CD4-positive, alpha-beta T cell (primary cell): ENCODE measurements at places on chromosomes 5 and 9. TPM values are rescaled to one million over a fixed set of nuclear protein-coding genes. Genes with fewer than 3 reads are reported as not detected.
A peak's percentile ranks its signal among the peaks of the same experiment; 100 is the strongest.

C5orf24 gene
- total RNA-seq, result 34.6 TPM

DNA sequence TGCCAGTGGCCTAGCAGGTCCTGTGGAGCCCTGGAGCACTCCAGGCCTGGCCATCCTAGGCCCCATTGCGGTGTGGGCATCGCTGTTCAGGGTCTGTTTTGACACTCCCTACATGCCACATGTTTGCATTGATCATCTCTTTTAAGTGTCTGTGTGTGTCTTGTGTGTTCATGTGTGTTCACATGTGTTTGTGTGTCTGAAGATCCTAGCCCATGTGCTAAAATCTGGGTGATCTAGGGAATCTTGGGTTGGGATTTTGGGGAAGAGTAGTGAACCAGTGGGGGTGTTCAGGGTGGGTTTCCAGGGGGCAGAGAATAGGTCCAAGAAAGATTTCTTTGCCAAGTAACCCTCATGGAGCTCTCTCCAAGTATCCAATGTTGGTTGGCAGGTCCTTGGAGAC, 8.4 kb downstream of the PSD2 start:
- DNase-seq, result no peak

GRCh38 chr5:9903801-9904200, 273.6 kb upstream of the TAS2R1 start:
- no peak for DNase-seq

RNF180 gene
- total RNA-seq, result not detected

TCF7 gene
- total RNA-seq, result 493 TPM

DNA sequence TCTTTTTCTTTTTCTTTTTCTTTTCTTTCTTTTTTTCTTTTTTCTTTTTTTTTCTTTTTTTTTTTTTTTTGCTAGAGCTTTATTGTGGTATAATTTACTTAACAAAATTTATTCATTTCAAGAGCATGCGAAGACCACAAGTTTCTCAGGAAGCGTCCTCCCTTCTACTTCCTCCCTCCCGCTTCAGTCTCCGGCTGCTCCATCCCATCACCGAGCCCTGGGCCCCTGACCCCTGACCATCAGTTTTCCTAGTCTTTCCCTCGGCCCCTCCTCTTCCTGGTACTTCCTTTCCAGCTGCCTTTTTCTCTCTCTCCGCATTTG, 34.7 kb downstream of the C9orf152 start:
- DNase-seq, result no peak

HINT1 gene
- total RNA-seq, result 257 TPM

DNA sequence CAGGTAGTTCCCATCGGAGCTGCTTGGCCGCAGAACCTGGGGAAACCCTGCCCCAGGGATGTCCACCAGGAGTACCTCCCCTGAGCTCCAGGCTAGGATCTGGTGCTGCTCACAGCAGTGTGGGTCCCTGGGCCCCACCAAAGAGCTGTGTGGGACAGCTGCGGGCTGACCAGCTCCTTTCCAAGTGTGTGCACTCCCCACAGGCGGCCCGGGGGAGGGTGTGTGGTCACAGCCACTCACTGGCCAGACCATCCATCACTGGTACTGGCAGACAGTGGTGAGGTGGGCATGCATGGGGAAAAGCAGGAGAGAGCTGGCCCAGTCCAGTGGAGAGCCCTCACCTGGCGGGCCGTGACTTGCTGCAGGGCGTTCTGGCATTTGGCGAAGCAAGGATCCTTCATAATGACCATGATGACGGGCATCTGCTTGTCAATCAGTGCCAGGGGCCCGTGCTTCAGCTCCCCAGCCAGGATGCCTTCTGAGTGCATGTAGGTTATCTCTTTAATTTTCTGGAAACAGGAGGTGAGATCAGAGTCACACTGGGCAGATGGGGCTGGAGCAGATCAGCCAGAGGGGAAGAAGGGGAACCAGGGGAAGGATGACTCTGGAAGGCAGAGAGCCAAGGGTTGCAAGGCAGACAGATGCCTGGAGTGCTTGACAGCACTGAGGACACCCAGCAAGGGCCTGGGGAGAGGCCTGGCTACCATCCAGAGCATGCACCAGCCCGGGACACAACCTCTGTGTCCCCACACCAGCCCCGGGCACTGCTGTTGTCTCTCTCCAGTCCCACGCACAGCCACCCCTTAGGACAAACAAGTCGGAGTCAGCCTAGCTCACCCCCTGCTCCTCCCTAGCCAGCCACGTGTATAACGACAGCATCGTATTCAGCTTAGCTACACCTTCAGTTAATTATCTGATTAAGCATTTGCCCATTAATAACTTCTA, 12.8 kb upstream of the MAPK9 start:
- no peak for DNase-seq

DNA sequence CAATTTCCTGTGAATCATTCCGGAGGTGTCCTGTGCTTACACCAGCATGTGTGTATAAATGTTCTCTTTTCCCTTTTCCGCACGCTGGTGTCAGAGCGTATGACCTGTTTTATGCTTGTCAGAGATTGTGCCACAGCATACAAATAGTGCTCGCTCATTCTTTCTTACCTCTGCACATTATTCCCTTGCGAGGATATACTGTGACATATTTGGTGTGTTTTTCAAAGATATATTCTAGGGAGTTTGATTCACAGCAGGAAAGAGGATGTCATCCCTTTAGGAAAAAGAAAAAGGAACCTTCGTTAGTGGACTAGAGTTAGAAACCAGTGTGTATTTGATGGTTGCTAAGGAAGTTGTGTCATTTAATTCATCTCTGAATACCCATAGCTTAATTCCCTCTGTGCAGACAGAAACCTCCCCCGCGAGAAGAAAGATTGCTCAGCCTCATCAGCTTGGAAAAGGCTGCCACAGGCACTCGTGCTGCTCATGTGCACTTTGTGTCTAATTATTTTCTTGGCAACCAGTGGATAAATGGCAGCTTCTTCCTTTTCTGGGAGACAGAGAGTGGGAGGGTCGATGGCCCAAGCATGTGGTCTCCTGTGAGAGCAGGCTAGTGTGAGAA, 14.7 kb upstream of the CCIN start:
- DNase-seq, result peak; percentile 40

TRAF2 gene
- 11.6 TPM for total RNA-seq

DNA sequence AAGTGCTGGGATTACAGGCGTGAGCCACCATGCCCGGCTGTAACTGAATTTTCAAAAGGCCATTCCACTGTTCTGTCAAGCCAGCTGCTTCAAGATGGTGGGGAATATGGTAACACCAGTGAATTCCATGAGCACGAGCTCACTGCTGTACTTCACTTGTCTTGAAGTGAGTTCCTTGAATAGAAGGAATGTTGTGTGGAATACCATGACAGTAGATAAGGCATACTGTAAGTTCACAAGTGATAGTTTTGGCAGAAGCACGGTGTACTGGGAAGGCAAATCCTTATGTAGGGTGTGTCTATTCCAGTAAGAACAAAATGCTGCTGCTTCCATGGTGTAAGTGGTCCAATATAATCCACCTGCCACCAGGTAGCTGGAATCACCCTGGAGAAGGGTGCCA, 6.6 kb upstream of the PRXL2C start:
- no peak for DNase-seq

- peak; percentile 0 for DNase-seq
These were observed 752 bp downstream of the TSTD2 start for GRCh38 chr9:97632248-97632984.

OTULINL gene
- total RNA-seq, result 60.9 TPM
